ENCODE measurements at places on chromosomes 1 and 21.
A peak's percentile ranks its signal among the peaks of the same experiment; 100 is the strongest.

GRCh38 chr1:203522237-203522636, 28.3 kb downstream of the OPTC start:
- no peak for DNase-seq

DNA sequence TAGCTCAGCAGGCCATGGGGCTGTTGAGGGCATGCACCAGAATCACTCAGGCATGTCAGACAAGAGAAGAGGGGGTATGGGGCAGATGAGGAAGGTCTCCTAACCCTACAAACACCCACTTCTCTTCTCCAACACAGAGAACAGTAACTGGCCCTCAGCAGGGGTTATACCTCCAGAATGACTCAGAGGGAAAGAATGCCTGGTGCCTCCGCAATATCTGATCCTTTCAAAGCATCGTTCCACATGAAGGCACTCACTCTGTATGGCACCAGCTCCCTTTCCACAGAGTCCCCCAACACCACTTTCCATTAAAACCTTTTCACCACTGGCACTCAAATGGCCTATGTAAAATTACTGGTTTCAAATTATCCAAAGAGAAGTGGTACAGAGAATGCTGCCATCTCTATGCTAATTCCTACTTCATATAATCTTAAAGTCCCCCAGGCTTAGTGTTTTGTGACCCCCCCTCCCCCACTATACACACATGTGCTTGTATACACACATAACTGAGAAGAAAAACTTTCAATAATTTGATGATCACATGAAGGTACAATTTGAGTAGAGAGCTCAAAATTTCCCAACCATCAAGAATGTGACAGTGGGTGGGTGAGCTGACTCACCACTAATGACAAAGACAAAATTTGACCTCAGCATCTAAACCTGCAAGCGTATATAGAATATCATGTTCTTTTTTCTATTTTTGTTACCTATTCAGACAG, 91.5 kb downstream of the SIPA1L2 start:
- no peak for DNase-seq

- DNase-seq: no peak
Measured at GRCh38 chr1:42679364-42679983, 2.7 kb upstream of the YBX1 start.

- DNase-seq: no peak
Measured at GRCh38 chr1:43509740-43510375, 20.8 kb upstream of the PTPRF start.

DNA sequence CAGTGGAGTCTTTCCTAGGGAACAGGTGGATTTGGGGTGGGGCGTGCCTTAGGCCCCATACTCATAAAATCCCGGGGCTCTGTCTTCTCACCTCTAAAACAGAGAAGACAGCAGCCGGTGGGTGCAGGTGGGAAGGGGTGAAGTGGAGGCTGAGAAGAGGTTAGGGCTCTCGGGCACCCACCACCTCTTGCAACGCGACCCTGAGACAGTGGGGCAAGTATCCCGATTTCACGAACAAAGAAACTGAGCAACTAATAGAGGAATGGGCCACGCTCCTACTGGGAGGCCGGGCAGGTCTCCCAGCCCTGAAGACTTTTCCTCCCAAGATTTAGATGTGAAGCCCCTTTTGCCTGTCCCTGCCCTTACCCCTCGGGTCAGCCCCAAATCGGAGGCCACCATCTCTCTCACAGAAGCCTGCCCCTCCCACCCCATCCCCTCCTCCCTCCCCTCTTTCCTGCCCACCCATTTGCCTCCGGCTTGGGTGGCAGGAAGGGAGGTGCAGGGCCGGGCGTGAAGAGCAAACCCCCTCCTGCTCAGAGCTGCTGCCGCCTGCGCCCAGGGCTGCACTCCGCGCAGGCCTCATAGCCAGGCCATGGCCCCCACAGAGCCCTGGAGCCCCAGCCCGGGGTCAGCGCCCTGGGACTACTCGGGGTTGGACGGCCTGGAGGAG, at the start of gene GPR25:
Gene GPR25, plus strand, starts transcription at position 536 of the 670 bp plus-strand sequence. Its CDS starts 57 bp downstream, at position 593.
- no peak for DNase-seq

DNA sequence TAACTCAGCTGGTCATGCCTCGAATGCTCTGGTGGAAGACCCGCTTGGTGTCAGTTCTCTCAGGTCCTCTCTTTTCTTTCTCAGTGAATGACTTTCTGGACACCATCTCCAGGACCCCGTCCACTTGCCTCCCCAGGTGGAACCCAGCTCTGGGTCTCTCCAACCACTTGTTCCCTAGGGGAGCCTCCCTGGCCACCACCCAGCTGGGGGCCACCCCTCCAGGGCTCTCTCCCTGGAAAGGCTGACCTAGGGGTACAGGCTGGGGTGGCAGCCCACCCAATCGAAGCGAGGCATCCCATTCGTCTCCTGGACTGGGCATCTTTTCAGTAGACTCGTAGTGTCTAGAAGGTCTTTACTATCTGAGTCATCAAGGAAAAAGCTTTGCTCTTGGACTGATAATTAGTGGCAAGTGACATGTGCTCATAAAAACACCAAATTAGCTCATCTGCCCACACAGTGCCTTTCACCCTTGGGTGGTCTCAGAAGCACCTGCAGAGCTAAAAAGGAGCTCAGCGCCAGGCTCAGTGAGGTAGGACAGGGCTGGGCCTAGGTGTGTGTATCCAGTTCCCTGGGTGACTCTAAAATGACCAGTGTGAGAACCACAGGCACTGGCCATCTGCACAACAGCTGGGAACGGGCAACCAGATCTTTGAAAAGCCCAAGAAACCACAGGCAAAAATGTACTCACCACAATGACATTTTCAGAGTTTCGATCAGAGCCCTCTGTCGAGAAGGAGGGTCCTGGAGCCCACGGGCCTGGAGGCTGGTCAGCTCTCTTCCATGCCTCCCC, 2.4 kb upstream of the PDXK start:
- DNase-seq: no peak

DNA sequence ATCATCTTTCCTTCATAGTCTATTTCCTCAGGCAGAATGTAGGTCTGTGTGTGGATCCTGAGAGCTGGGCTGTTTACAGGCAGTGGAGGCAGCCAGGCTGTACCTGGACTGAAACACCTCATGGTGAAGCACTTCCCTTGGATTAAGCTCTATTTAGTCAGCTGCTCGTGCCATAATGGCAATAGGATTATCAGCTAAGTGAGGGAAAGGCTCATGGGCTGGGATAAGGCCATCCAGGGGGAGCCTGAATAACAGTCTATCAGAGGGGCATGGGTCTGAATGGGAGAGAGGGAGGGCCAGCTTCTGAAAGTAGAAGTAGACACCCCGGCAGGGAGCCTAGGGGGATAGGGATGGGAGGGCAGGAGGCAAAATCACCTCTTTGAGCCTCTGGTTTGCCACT, 8.3 kb downstream of the RNASEL start:
- DNase-seq: no peak

DNA sequence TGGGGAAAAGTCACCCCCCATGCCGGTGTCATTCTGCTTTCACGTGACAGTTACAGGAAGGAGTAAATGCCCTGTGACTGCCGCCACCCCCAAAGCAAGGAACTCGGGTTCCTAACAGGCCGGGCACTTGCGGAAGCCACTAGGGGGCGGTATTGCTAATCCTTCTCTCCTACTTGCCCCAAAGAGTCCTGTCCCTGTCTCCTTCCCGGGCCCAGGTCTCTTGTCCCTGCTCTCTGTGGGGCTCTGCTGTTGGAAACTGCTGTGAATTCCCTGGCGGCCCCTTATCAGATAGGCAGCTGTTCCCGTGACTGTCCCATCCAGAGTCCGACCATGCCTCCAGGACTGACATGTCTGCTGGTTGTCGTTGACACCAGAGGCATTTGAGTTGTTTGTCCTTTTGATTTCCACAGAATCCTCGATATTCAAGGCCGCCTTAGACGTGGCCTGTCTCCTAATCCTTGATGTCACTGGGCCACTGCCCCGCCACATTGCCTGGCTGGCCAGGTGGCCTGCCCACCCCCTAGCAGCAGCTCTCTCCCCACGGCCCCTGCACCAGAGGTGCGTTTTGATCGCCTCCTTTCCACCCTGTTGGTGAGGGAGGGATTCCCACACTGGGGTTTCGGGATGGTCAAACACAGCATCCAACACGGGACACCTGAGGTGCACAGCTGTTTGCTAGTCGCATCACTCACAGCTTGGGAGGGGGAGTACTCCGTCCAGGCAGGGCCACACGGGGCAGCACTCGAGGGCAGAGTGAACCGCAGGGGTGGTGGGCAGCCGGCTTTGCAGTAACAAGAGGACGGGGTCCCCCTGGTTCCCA, 37.3 kb downstream of the CHAF1B start:
- DNase-seq: peak; percentile 74

DNA sequence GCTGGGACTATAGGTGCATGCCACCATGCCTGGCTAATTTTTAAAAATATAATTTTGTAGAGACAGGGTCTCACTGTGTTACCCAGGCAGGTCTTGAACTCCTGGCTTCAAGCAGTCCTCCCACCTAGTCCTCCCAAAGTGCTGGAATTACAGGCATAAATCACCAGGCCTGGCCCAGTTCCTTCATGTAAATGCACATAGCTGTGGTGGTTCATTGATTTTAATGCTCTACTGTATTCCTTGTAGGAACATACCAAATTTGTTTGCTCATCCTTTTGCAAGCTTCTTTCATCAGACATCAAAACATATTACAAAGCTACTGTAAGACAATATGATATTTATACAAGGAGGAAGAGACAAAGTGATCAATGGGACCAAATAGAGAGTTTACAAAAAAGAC, 237.5 kb upstream of the ESRRG start:
- DNase-seq: no peak

DNA sequence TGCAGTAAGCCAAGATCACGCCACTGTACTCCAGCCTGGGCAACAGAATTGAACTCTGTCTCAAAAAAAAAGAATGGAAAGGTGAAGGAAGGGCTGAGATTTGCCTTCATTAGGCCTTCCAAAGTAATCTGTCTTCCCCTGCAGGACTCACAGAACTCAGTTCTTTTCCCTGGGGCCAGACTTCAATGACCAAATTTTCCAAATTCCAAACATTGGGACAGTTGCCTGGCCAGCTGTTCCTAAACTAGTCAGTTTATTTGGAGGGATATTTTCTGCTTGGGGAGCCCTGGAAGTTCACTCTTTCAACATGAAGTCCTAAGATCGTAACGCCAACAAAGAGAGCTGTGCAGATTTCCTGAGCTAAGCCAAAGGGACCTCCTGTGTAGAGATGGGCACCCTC, 5.4 kb upstream of the DEDD start:
- no peak for DNase-seq

DNA sequence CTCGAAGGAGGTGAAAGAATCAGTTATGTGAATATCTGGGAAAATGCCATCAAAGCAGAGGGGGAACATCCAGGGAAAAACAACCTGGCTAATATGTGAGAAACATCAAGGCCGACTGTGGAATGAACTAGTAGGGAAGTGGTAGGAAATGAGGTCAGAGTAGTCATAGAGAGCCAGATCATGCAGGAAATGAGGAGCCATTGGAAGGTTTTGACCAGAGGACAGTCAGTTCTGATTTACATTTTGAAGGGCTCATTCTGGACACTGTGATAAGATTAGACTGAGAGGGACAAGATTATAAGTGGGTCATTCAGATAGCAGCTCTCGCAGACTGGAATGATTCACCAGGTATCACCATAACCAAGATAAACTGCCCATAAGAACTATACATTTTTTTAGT, 63.7 kb downstream of the SYT14 start:
- no peak for DNase-seq

DNA sequence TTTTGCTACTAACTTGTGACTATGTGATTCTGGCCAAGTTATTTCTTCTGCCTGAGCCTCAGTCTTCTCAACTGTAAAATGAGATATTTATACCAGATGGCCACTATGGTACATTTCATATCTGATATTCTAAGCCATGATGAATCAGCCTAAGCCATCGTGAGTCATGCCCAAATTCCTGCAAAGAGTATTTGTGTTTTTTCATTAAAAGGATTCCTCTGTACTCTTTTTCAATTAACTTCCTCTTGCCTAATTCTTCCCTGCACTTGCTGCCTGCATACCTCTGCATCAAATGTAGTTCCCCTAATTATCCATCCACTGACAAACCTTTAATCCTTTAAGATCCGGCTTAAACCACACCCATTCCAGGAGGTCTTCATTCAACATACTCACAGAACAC, 575.1 kb upstream of the BEND5 start:
- no peak for DNase-seq

GRCh38 chr1:26965628-26966027, 5.4 kb upstream of the KDF1 start:
- DNase-seq: no peak

DNA sequence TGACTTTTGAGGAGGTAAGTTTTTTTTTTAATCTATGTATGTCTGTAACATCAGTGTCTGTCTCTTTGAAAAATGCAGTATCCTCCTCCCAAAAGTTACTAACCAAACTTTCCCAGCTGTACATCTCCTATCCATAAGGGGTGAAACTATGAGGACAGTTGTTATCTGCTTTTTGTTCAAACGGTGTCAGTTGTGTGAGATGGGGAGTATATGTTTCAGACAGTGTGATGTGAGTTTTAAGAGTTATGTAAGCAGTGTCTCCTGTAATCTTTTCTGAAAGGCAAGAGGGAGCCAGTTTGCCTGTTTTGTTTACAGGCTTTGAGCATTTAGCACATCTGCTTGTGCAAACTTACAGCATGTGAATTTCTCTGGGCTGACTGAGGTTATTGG, 34.8 kb upstream of the CACYBP start:
- peak; percentile 50 for DNase-seq

- DNase-seq: no peak
Measured at GRCh38 chr1:102919659-102920058, 188.7 kb downstream of the COL11A1 start.

GRCh38 chr21:25039461-25040380, 567.6 kb downstream of the MRPL39 start:
- no peak for DNase-seq

- DNase-seq: no peak
Measured at GRCh38 chr1:180544050-180544449, 14.7 kb upstream of the OVAAL start.

DNA sequence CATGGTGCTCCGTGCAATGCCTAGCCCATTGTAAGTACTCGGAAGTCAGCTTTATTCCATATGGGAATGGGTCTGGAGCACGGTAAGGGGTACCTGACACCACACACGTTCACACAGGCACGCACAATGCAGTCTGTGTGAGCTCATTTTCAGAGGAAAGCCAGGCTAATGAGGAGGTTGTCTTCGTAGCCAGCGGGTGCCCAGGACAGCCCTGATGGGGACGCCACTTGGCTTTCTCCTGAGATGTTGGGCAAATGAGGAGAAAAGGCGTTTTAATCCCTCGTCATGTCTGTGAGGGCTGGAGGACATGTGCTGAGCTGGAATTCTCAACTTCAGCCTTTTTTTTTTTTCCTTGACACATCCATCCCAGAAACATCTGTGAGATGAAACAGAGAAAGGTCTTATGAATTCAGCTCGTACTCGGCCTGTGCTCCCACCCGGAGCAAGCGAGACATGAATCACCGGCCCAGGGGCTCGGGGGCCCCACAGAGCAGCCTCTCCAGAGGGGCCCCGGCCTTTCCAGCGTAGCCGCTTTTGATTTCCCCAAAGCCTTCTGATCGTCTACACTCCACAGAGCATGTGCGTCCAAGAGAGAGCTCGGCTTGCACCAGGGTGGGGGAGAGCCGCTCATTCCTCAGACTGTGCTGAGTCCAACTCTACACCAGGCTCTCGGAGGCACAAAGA, 125.1 kb downstream of the EPHB2 start:
- no peak for DNase-seq

- peak; percentile 86 for DNase-seq
Measured at GRCh38 chr1:248838357-248839167, 538 bp downstream of the ZNF672 start.

GRCh38 chr1:9561429-9561828, 22.2 kb downstream of the SLC25A33 start:
- peak; percentile 48 for DNase-seq

GRCh38 chr1:47883963-47884362, 113.2 kb downstream of the TRABD2B start:
- DNase-seq: no peak
